RWPE2 (cell line): ENCODE measurements at places on chromosomes 3 and 15.
A peak's percentile ranks its signal among the peaks of the same experiment; 100 is the strongest.

- DNase-seq, result peak; percentile 36
Measured at GRCh38 chr15:22810033-22810852, 23.8 kb downstream of the NIPA1 start.

DNA sequence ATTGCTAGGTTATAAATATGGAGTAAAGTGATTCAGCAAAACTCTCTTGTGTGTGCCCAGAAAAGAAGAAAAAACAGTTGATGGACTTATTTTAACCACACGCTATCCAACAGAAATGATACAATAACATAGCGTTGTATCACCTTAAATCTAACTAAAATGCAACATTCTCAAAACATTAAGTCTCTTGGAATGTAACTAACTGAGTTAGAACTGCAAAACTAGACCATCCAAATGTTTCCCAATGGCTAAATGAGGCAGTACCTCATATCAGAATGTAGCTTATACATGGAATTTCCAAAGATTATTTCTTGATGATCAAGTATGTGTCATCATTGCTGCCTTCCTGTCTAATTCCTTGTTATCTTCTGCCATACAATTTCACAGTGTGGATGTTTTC lies 187.9 kb downstream of the CNTN3 start:
- DNase-seq, result no peak

GRCh38 chr3:140292684-140293083 lies 357.7 kb downstream of the CLSTN2 start:
- DNase-seq, result no peak

DNA sequence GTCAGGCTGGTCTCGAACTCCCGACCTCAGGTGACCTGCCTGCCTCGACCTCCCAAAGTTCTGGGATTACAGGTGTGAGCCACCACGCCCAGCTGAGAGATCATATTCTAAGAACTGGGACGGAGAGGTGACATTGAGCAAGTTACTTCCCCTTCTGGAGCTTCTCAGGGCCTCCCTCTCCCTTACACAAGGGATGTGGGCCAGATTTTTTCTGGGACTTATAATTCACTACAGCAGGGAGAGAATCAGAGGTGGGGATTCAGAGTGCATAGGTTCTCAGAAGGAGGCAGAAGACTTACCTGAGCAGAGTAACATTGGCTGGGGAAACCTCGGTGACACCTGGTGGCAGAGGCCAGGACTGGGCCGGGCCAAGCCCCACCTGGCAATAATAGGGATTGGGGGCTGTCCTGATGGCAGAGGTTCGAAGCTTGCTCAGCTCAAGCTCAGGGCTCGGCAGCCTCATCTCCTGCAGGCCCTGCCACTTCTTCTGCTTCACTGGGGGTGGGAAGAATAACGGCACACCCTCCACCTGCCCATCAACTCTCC lies 6.8 kb downstream of the LTK start:
- no peak for DNase-seq

GRCh38 chr15:88193415-88193814 lies 63.1 kb downstream of the NTRK3 start:
- DNase-seq, result no peak

- DNase-seq, result no peak
Measured at GRCh38 chr15:73926219-73927002, at the start of gene LOXL1. Gene LOXL1, plus strand, starts transcription at chr15:73926462. Its CDS starts 322 bp downstream, at chr15:73926784.

GRCh38 chr3:3071136-3071535 lies 39.0 kb downstream of the IL5RA start:
- DNase-seq, result no peak

DNA sequence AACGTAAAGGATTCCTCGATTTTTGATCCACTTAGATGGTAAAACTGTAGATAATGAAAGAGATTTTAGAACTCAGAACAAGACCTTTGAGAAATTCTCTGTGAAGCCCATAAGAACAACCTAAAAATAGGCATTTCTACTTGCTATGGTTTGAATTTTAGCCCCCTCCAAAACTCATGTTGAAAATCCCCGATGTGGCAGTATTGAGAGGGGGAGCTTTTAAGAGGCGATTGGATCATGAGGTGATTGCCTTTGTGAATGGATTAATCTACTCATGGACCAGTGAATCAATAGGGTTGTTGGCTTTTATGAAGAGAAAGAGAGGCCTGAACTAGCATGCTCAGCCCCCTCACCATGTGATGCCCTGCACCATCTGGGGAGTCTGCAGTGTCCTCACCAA lies 20.2 kb upstream of the AHSG start:
- DNase-seq, result no peak

- DNase-seq, result no peak
Measured at GRCh38 chr3:16423298-16423697, 90.2 kb downstream of the RFTN1 start.

- DNase-seq, result no peak
Measured at GRCh38 chr15:88337993-88338392, 81.5 kb upstream of the NTRK3 start.

- no peak for DNase-seq
Measured at GRCh38 chr15:77709135-77709886, 76.6 kb upstream of the LINGO1 start.

DNA sequence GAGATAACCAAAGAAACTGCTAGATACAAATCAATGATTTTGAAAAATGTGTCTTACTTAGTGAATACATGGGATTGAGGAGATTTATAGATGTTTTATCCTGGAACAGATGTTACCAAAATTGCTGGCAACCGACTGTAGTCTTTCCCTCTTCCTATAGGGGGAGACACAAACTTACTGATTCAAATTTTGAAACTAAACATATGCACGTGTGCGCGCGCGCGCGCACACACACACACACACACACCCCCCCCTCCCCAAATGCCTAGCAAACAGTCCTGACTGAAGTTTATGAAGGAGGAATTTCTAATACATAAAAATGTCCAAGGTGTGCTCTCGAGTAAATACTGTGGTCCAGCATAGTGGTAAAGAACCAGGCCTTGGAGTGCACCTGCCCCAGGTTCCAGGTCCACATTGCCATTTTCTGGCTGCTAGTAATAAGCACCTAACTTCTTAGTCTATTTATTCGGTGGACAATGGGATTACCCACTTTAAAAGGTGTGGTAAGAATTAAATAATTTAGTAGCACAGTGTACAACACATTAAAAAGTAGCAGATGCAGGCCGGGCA lies 18.5 kb upstream of the C3orf62 start:
- DNase-seq, result no peak

DNA sequence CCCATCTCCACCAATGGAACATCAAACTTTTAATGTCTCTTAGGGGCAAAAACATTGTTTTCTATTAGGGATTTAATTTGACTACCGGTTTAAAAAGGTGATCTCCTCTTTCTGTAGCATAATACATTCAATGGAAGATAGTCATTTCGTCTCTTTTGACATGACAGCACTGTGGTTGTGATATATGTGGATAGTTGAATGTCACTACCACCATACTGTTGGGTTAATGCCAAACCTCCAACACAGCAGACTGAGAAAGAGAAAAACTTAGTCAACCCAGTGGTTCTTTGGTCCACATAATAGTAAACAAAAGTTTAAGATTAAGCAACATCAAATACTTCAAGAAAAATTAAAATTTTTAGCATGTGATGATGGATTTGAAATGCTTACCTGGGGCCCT lies 530.4 kb downstream of the AGBL1 start:
- DNase-seq, result no peak

DNA sequence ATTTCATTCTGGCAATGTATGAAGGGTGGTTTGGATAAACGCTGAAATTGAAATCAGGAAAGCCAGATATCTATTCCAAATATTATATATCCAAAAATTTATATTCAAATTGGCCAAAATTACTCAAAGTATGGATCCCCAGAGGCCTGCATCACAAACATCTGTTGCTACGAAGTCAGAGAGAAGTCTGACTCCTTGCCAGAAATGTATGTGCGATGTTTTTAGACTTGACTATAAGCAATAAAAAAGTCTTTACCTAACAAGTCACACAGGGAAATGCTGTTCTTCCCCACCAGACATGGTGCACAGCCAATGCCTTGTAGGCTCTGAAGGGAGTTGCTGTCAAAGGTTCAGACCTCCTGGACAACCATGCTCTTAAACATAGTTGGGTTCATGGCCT lies 533.1 kb downstream of the OTOL1 start:
- no peak for DNase-seq

GRCh38 chr15:48647962-48648361 lies 2.5 kb upstream of the FBN1 start:
- no peak for DNase-seq

DNA sequence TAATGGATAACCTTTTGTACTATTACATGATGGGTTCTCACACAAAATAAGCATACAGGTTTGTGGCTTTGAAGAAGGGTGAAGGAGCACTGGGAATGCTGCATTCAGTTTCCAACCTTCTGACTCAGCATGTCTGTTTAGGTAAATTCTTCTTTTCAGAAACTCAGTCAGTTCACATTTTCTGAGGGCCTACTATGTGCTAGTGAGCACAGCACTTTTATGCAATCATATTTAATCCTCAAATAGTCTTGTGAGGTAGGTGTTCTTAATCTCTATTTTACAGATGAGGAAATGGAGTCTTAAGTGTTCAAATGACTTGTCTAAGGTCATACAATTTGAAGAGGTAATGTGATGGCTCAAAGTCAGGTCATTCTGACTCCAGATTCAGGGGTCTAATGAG lies 41.2 kb downstream of the ISL2 start:
- DNase-seq, result no peak

GRCh38 chr15:70025413-70026296 lies 72.1 kb downstream of the TLE3 start:
- no peak for DNase-seq

DNA sequence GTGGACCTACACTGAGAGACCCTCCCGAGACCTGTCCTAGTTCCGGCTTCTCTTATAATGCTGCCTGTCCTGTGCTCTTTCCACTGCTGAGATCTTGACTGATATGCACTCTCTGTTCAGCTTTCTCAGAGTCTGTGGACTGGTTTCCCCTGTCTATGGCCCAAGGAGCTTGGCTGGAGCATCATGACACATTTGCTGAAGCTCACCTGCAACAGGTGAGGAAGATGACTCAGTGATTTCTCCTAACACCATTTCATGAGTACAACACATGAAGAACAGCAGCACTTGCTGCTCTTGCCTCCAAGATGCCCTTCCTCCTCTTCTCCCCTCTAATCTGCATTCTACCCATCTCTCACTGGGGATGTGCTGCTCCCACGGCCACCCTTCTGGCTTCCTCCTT lies 92.1 kb downstream of the DUT start:
- DNase-seq, result no peak

- no peak for DNase-seq
Measured at GRCh38 chr3:144554889-144555288, 583.3 kb downstream of the DIPK2A start.

DNA sequence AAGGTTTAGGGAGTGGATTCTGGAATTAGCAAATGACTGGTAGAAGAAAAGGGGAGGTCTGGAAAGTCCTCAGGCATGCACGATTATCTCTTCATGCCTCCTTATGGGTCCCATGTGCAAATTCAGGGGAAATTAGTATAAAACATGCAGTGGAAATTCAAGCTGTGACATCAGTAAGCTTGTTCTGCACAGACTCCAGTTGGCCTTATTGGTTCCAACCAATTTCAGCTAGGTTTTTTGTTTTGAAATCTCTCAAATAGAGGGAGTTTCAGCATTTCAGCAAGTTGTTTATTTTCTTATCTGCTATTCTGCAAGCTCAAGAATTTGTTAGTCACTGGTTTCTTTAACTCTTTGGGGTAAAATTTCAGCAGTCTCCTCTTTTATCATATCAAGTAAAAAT lies 774 bp upstream of the TMCO5A start:
- no peak for DNase-seq

GRCh38 chr3:145118303-145118702 lies 1042.7 kb downstream of the PLOD2 start:
- DNase-seq, result no peak

DNA sequence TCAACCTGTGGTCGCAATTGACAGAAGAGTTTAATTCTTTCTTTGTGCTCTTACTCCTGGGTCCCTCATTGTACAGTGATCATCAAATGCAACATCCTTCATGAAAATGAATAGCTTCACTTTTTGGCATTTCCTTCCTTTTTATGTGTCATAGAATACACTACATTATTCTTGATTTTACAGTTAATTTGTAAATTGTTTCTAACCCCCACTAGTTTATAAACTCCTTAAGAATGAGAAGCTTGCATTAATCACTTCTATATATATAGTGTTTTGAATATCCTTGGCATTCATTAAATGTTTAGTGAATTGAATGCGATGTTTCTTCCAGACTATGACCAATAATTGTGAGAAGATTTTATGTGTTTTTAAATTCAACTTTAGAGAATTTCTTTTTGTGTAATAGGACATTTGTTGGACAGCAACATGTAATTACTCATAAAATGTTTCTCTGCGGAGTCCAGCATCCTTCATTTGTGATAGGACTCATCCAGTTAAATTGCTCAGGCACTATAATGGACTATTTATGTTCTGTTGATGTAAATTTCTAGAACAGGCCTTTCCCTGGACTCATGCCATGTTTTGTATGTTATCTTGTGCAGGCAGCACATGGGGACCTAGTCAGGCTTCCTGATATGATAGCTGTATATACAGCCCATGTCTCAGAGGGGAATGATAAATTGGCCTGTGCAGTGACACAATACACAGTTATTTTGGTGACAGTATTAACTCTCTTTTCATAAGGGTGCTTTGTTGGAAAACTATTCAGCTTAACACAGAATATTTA lies 51.3 kb downstream of the MBNL1 start:
- no peak for DNase-seq

GRCh38 chr3:3587647-3587972 lies 211.6 kb upstream of the LRRN1 start:
- no peak for DNase-seq

DNA sequence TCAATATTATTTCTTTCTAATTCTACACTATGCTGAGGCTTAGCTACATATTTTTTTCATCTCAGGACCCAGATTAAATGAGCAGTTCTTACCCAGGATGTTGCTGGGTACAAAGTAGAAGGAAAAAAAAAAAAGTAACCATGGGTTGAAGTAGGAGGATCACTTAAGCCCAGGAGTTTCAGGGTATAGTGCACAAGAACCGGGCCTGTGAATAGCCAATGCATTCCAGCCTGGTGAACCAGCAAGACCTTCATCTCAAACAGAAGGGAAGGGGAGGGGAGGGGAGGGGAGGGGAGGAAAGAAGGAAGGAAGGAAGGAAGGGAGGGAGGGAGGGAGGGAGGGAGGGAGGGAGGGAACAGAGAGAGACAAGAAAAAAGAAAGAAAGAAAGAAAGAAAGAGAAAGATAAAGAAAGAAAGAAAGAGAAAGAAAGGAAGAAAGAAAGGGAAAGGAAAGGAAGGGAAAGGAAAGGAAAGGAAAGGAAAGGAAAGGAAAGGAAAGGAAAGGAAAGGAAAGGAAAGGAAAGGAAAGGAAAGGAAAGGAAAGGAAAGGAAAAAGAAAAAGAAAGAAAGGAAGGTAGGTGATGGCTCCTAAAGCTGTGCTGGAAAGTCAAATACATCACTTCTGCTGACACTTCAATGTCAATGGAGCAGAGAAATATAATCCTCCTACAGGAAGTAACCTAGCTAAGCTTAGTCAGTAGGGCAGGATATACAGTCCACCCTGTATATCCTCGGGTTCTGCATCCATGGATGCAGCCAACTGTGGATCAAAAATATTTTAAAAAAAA lies 206.8 kb upstream of the TGFBR2 start:
- no peak for DNase-seq

DNA sequence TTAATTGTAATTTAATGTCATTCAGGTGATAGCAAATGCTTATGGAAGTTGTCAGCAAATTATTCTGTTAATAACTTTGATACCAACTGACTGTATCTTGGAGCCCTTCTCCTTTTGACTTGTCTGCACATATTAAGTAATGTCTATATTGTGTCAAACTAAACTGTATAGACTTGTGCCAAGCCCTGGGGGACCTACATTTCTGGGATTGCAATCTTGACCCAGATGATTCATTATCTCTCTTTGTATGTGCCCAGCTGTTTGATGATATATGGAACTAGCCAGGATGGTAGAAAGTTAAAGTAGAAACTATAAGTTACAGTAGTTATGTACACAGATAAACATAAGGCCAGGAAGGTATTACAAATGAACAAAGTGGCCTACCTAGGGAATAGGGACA lies 402.8 kb upstream of the RARB start:
- no peak for DNase-seq
